Brain microvascular endothelial cell (primary cell): ENCODE measurements at places on chromosomes 13 and 19.

GRCh38 chr19:54646331-54646841 is 16.1 kb downstream of the LILRB1 start:
- no peak for DNase-seq

- DNase-seq: no peak
These were observed 641 bp upstream of the SOX21 start for GRCh38 chr13:94712812-94713560.

- DNase-seq: no peak
These were observed 90.9 kb downstream of the KDM4B start for GRCh38 chr19:5059793-5060192.

DNA sequence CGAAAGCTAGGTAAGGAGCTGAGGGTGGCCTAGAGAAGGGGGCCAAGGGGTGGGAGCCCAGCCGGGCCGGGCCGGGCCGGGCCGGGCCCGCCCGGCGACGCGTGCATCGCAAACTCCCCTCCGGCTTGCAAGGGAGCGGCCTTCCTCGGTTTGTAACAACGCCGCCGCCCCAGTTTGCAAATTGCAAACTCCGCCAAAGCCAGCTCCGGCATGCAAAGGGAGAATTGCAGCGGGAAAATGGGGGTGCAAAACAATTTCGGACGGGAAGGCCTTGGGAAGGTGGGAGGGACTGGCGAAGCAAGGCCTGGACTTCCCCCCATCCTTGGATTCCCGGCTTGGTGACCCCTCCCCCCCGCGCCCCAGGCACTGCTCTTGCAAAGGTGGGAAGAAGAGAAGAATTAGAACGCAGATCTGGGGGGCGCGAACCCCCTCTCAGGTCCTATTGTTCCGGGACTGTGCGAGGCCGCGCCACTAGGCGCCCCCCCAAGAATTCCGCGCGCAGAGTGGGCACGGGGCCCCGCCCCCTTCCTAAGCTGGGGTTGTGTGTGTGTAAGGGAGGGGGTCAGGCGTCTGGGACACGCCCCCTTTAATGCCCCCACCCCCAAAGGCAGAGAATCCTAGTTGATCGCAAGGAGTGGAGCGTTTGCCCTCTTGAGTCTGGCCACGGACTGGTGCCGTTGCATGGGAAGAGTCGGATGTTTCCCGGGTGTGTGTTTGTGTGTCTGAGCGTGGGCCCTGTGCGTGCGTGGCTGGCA is 926 bp downstream of the PRR12 start:
- DNase-seq: peak; percentile 19

- DNase-seq: no peak
These were observed 15.6 kb downstream of the ZNF599 start for GRCh38 chr19:34757441-34757840.

GRCh38 chr19:2469102-2469914 is 6.6 kb upstream of the GADD45B start:
- peak; percentile 82 for DNase-seq

GRCh38 chr19:1079566-1080111 is 12.7 kb downstream of the ARHGAP45 start:
- DNase-seq: no peak

DNA sequence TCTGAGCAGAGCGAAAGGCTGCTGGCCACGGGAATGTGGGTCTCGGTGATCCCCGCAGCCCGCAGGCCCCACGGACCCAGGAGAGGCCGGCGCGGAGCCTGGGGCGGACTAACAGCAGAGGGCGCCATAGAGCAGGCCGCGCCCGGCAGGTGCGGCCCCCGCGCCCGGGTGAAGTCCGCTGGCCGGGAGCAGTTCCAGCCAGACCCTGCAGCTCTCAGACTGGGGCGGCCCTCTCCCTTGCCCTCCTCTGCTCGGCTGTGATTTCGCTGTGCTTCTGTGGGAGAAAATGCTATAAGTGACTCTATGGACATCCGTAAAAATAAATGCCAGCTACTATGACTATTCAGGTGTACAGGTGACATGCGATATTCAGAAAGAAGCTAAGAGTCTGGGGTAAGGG is 37.7 kb downstream of the GSX1 start:
- DNase-seq: no peak

GRCh38 chr13:71865874-71866334 is 1.1 kb downstream of the DACH1 start:
- no peak for DNase-seq

DNA sequence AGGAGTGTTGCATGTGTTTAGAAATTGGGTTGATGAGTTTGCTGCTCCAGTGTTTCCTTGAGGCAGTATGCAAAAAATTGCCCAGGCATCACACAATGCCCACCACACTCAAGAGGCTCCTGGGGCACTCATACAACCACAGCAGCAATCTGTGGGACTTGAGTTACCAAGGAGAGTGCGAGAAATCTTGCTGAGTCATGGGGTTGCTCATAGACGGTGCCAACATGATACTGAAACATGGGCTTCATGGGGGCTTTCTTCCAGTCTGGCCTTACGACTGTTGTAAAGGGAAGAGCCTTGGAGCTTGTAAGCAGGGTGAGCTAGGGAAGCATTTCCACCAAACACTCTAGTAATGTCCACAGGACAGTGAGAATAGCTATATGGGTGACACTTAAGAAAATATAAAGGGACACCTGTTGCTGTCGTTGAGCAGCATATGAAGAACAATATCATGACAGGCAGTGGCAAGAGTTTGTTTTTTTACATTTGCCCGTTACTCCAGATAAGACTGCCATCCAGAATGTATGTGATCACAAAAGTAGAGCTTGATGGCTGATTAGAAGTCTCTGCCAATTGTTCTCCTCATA is 1237.4 kb downstream of the UQCRFS1 start:
- DNase-seq: no peak

DNA sequence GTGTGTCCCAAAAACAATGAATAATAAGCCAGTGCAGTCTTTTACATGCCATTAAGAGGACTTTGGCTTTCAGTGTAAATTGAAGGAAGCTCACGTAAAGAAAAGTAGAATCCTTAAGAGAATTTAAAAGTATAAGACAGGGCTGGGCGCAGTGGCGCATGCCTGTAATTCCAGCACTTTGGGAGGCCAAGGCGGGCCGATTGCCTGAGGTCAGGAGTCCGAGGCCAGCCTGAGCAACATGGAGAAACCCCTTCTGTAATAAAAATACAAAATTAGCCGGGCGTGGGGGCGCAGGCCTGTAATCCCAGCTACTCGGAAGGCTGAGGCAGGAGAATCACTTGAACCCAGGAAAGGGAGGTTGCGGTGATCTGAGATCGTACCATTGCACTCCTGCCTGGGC is 17.9 kb upstream of the ZNF253 start:
- no peak for DNase-seq

- DNase-seq: no peak
These were observed 54.7 kb upstream of the GAS6 start for GRCh38 chr13:113918580-113918979.
